Hippocampal formation (tissue), 2 donors: ENCODE measurements at places on chromosomes 13 and 19.

GRCh38 chr19:45547211-45547770, 37.3 kb downstream of the OPA3 start:
- DNase-seq, result no peak

- peak; percentile 95 for DNase-seq
These were observed at the start of gene SCGB2B2 for GRCh38 chr19:34676697-34677385. Gene SCGB2B2, minus strand, starts transcription at chr19:34677159. Its CDS starts 82,596 bp downstream, at chr19:34594563.

- DNase-seq, result no peak
These were observed 68.8 kb downstream of the SLC7A9 start for GRCh38 chr19:32800754-32801153.

DNA sequence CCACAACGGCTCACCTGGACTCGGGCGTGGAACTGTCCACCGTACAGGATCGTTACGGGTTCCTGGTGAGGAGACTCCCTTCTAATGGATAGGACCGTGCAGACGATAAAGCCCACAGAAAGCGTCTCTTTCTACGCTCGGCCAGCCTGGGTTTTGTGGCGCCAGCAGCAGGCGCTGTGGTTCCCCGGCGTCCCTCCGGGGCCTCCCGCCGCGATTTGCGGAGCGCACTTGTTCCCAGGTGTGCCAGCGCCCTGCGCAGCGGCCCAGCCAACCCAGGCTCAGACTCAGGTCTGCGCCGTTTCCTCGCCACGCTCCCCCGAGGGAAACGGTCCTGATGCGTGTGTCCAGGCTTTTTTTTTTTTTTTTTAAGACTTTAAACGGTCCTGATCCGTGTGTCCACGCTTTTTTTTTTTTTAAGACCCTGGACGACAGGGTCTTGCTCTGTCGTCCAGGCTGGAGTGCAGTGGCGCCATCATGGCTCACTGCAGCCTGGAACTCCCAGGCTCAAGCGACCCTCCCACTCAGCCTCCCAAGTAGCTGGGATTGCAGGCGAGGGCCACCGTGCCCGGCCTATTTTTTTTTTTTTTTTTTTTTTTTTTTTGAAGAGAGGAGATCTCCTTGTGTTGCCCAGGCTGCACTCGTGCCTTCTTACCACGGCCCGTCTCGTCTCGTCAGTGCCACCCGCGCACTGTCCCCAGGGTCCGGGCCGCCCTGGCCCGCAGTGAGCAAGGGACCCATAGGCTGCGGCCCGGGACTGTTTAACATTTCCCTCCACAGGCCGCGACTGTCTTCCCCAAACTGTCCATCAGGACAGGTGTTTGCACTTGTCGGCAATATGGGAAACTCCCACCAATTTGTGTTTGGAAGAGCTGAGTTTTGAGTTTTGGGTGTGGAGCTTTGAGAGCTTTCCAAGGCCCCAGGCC, 23.8 kb downstream of the GJA3 start:
- DNase-seq, result no peak

DNA sequence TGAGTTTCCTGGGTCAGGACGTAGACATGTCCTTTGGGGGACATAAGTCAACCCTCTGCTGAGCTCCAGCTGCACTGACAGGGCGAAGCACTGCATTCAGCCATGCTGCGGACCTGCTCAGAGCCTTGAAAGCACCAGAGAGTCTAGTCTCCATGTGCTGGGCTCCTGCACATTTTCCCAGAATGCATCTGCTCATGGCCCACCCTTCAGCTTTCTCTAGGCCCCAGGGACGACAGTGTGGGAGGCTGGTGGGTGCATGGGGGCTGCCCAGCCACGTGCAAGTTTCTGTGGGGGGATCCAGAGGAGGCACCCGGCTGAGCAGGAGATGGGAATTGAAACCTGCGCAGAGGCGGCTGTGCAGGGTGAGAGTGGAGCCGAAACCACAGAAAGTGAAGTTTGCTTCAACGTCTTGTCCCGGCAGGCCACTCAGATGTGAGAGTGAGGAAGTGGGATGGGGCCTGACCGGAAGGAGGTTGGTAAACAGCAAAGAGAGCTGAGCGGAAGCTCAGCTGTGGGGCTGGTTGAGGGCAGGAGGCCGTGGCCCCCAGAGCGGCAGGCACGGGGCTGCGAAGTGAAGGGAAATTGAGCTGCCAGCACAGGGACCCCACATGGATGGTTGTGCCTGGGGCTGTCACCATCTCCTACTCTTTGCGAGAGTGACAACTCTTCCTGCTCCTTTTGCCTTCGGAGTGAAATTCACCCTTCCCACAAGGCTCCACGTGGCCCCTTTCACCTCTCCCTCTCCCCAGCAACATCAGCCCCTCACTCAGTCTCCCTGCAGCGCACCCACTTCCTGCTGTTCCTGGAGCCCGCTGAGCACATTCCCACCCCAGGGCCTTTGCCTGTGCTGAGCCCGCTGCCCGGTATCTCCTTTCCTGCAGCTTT, 11.8 kb downstream of the PGLS start:
- DNase-seq, result no peak

DNA sequence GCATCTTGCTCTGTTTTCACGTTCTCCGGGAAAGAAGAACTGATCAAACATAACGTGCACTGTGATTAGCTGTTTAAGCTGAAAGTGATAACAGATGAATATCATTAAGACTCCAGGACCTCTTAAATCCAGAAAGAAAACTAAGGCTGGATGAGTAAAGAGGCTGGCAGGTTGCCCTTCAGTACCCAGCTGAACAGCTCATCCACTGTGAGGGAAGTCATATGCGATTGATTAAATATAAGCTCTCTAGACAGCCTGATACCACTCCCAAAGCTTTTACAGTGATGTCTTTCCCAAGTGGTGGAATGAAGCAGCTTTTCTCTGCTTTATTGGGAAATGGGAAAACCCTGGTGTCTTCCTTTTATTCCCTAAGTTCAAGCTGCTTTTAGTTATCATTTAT, 116.9 kb downstream of the EFNB2 start:
- DNase-seq, result no peak

GRCh38 chr19:8307400-8307964, 676 bp downstream of the CD320 start:
- DNase-seq, result no peak

DNA sequence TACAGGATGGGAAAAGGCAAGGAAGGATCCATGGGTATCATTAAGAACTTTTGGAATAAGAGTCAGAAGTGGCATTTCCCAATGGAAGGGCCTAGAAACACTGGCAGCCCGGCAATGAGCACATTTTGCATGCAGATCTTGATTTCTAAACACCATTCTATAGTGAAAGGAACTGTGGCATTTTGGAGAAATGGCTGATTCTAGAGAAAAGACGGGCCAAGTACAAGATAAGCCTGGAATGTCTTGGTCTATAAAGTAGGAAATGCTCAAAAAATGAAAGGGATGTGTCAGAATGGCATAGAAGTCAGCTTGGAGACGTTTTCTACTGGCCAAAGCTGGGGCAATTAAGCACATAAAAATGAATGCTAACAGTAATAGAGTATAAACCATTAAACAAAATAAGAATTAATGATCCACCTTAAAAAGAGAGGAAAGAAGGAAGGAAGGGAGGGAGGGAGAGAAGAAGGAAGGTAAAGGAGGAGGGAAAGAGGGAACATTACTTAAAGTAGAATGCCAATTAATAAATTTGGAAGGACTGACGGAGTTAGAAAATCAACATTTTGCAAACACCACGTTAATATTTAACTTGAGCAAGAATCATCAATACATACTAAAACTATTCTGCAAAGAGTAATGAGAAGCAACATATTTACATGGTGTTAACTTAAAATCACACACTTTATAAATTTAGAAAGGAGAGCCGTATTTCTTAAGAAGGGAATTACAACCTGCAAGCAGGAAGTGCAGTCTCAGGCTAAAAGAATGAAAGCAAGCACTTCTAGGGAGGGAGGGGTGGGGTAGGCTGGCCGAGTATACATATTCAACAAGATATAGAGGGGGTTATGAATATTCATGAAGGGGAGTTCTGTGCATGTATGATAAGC, 78.9 kb downstream of the ANKRD10 start:
- DNase-seq, result no peak

DNA sequence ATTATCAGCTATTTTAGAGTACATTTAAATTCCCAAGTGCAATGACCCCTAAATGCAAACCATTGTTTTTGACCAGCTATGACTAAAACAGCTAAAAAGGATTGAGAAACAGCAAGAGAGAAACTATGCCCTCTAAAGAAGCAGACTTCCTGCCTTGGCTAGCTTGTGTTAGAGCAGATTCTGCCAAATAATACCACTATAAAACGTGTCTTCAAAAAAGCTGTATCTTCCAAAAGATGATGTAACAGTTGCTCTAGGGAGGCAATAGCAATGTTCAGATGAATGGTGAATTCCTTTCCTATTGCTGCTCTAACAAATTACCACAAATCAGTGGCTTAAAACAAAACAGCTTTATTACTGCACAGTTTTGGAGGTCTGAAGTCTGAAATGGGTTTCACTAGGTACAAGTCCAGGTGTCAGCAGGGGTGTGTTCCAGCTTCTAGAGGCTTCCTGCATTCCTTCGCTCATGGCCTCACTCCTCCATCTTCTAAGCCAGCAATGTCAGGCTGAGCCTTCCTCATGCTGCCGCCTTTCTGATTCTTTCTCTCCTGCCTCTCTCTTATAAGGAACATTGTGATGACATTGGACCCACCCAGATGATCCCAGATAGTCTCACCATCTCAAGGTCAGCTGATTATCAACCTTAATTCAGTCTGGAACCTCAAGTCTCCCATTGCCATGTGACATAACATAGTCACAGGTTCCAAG, 84.5 kb downstream of the LRRC63 start:
- DNase-seq, result no peak

DNA sequence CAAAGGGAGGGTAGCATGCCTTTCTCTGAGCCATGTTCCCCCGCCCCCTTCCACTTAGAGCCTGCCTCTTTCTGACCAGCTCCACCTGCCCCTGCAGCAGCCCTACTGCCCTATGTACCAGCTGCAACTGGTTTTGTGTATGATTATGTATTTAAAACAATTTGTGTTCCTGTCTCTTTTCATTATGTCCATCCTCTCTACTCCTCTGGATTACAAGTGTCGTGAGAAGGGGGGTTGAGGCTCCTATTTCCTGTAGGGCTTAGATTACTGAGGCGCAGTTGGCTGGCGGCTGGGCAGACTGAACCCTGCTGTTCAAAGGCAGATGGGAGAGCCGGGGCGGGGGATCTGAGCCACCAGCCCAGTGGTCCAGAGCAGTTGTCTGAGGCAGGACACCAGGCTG, 213.3 kb downstream of the KCNRG start:
- DNase-seq, result no peak

- peak; percentile 51 for DNase-seq
These were observed 73.4 kb upstream of the FLT1 start for GRCh38 chr13:28568286-28568685.

DNA sequence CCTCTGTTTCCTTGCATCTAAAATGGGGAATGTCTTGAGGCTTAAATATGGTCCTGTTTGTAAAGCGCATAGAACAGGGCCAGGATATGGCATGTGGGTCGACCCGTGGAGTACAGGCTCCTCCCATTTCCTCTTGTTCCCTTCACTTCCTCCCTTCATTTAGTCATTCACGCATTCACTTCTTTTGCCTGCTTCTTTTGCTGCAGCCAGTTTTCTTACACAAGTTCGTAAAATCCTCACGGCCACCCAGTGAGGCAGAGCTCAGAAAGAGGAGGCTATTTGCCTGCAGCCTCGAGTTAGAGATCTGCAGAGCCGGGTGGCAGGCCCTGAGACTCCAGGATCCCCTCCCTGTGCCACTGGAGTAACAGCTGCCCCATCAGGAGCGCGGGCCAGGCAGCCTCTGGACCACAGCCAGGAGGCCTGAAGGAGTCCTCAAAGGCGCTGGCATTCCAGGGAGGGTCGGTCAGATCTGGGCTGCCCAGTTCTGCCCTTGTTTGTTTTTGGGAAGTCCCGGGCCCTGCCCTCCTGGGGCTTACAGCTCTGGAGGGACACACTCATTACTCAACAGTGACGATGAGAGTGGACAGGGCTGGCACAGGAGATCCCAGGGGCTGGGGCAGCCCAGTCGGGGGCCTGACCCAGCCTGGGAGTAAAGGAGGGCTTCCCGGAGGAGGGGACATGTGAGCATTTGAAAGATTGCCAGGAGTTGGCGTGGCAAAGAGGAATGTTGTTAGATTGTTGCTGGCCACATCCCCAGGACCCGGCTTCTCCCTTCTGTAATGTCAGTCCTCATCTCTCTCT, 4.6 kb downstream of the PPP5C start:
- no peak for DNase-seq

- DNase-seq, result peak; percentile 90
These were observed 31.4 kb downstream of the CERS4 start for GRCh38 chr19:8240274-8241229.
